NCI-H2029 (cell line): ENCODE measurements at places on chromosomes 1 and 21.

GRCh38 chr1:180195401-180195800 lies 34.7 kb upstream of the LHX4 start:
- no peak for DNase-seq

- DNase-seq: no peak
Measured at GRCh38 chr21:42777757-42778344, 101.5 kb downstream of the WDR4 start.

- no peak for DNase-seq
Measured at GRCh38 chr1:109615879-109616278, 3.5 kb downstream of the GNAT2 start.

DNA sequence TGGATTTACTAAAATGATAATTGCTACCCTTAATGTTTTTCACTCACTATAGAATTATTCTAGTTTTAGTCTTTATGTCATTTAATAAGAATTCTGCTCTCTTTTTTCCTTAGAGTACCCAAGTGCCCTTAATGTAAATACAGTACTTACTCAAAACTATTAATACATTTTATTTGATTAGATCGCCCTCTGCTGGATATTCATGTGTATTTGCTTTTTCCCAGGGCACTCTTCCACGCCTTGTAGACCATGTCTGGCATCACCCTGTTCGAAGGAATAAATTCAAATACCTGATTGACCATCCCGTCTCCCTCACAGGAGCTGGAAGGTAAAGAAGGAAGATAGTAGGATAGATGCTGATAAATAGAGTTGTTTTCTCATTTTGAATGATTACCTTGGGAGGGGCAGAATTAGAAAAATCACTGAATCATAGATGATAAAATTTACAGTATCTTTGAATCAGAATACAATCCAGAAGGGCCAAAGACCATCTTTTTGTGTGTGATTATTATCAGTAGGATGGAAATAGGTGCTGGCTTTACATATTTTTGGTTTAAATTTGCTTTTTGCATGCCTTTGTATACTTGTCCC lies 4.1 kb downstream of the AXDND1 start:
- peak; percentile 6 for DNase-seq

DNA sequence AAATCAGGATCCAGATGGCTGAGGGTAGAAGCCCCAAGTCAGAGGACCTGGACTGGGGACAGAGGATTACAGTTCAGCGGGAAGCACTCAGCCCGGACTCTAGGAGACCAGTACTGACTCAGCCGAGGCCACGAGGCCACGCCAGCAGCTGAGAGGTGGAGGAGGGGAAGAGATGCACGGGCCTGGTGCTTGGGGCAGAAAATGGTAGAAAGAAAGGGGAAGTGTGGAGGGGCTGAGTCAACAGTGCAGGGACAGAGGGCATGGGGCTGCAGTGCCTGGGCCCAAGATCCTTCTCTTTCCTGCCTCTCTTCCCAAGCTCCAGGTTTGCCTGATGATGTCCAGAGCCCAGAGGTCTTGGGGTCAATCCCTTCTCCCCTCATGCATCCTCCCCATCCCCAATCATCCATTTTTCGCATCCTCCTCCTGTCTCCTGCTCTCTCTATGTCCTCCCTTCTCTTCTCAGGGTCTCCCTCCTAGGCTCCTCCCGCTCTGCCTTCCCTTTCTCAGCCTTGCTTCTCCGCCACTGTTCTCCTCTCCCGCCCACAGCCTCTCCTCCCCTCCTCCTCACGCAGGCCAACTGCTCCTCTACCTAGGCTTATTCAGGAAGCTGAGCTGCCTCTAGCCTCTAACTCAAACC lies 7.7 kb downstream of the ARHGEF2 start:
- no peak for DNase-seq

GRCh38 chr21:15138490-15138889 lies 73.7 kb upstream of the NRIP1 start:
- DNase-seq: peak; percentile 52

DNA sequence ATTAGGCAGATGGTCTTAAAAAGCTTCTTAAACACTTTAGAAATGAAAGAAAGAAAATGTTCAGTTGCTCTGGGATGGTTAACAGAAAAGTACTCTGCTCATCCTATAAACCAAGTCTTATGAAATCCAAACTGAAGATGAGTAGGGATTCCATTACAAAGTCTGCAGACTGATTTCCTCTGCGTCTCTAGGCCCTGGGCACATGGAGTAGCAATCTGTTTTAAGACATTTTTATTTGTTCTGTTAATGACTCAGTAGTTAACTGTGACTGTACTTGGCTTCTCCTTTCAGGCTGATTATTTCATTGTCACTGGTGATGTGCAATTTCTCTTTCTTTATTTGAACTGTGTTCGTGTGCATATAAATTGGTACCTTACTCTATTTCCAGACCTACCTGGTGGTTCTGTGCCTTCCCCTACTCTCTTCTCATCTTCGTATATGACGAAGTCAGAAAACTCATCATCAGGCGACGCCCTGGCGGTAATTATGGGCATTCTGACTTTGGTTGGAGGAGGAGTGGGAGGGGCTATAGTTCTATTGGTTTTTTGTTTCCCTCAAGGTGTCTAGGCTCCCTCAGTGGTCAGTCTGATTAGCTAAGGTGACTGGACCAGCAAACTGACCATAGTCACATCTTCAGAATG lies 30.6 kb downstream of the ATP1A1 start:
- DNase-seq: no peak

DNA sequence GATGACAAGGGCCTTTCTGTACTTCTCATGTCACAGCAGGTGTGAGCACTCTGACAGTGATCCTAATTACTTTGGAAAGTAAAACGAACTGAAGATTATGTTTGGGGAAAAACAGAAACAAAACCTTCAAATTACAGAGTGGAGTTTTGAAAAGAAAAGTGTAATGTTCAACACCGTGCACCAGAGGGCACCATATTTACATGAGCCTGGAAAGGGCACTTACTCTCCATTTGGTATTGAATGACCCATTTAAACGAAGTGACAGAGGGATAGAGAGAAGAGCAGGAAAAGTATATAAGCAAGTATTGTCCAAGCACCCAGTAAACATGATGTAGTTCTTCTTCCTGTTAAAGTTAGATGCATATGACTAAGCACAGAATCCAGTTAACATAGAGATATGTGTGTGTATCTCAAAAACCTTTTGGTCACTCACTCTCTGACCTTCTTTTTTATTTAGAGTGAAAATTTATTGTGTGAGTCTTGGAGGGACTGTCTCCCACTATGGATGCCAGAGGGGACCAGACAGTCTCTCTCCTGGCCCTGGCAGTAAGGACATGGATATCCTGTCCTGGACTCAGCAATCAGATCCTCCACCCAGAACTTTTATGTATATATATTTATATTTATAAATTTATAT lies 3.8 kb upstream of the RGSL1 start:
- peak; percentile 18 for DNase-seq
